Testis (tissue), 5 donors: ENCODE measurements at places on chromosomes 2 and 18. TPM values are rescaled to one million over a fixed set of nuclear protein-coding genes. Genes with fewer than 3 reads are reported as not detected.

DNA sequence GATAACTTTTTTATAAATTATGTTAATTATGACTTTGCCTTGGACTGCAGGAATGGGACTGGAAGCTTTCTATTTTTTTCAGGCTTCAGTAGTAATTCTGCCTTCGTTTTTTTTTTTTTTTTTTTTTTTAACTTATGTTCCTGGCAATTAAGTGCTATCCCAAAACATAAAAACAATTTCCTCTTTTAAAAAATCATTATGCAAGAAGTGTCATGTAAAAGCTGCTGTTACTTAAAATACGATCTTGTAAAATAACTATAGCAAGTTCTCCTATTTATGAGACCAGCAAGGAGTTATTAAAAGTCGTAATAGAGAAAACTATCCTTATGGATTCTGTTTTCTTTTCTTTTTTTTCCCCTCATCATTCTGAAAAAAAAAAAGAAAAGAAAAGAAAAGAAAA lies 301.6 kb upstream of the FBXO11 start:
- DNase-seq: no peak
- no peak overlapping the region for H3K27ac ChIP-seq
- no peaks in the 10 kb centered on the region for H3K27me3 ChIP-seq
- H3K36me3 ChIP-seq: no peaks in the 10 kb centered on the region
- peaks cover 11% of the 10 kb centered on the region for H3K4me1 ChIP-seq

DNA sequence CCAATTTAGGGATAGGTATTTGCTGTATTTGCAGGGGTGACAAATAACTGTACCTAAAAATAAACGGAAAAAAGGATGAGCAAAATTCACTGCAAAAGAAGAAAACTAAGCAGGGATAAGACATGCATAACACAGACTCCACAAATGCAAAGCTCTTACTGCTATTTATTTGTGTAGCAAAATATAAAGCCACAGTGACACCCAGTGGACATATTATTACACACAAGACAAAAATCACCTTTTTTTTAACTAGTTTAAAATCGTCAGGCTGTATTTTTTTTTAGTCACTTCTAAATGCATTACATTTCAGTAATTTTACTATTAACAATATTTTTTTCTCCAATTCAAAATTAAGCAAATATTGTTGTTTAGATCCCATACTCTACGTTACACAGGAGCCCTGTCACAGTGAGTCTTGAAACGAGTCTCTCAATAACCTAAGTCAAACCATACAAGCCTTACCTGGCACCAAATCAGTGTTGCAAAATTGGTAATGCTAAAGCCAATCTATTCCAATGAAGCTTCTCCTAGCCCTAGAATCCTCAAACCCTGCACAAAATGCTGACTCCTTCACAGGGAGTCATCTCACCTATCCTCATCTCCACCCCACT lies 23.7 kb downstream of the METTL4 start:
- no peak for DNase-seq
- no peaks in the 10 kb centered on the region for H3K27me3 ChIP-seq
- no peaks in the 10 kb centered on the region for H3K4me1 ChIP-seq
- no peak overlapping the region for H3K27ac ChIP-seq
- H3K36me3 ChIP-seq: no peaks in the 10 kb centered on the region

SPATS2L gene
- total RNA-seq: 49.7 TPM

DNA sequence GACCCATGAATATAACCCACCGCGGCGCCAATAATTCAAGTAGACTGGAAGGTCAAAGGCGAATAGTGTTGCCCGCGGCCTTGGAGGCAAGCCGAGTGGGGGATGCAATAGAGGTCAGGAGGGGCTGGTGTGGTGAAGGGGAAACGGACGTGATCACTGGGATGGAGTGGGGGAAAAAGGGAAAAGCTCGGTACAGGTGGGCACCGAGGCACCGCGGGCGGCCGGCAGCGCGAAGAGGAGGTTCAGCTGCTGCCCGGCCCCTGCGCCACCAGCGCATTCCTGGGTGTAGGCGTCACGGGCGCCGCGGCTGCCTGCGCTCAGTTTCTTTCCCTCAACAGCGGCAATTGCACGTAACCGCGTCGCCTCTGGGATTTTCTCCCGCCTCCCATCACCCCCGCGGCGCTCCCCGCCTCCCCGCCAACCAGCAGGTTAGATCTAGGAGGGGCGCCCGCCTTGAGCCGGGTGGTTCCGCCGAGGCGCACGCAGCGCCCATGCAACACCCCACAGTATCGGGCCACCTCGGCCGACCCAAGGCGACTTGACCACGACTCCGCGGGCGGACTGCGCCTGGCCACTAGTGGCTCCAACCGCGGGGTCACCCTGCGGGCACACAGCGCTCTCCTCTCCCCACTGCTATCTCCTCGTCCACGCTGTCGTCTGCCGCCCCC lies 1.5 kb downstream of the RND3 start:
- H3K36me3 ChIP-seq: no peaks in the 10 kb centered on the region
- peak overlapping the region; percentile 66 for H3K4me3 ChIP-seq
- H3K27me3 ChIP-seq: no peaks in the 10 kb centered on the region
- peak overlapping the region; percentile 66 for H3K27ac ChIP-seq
- peak; percentile 63 for DNase-seq
- H3K4me1 ChIP-seq: peaks cover 4% of the 10 kb centered on the region

SKOR2 gene
- 1.4 TPM for total RNA-seq

- H3K4me3 ChIP-seq: no peak overlapping the region
- no peak overlapping the region for H3K27ac ChIP-seq
- no peaks in the 10 kb centered on the region for H3K4me1 ChIP-seq
- DNase-seq: no peak
- no peaks in the 10 kb centered on the region for H3K27me3 ChIP-seq
- H3K36me3 ChIP-seq: no peaks in the 10 kb centered on the region
These were observed 55.2 kb upstream of the LDLRAD4 start for GRCh38 chr18:13163167-13163927.

- H3K4me3 ChIP-seq: no peak overlapping the region
- no peak for DNase-seq
- H3K27ac ChIP-seq: no peak overlapping the region
- H3K36me3 ChIP-seq: no peaks in the 10 kb centered on the region
- H3K27me3 ChIP-seq: no peaks in the 10 kb centered on the region
- H3K4me1 ChIP-seq: no peaks in the 10 kb centered on the region
These were observed 48.6 kb downstream of the ZDBF2 start for GRCh38 chr2:206323033-206323432.

GRCh38 chr2:180358458-180358857 lies 351.4 kb upstream of the CWC22 start:
- no peaks in the 10 kb centered on the region for H3K36me3 ChIP-seq
- H3K27ac ChIP-seq: no peak overlapping the region
- DNase-seq: no peak
- H3K4me3 ChIP-seq: no peak overlapping the region
- no peaks in the 10 kb centered on the region for H3K4me1 ChIP-seq
- H3K27me3 ChIP-seq: no peaks in the 10 kb centered on the region

RBKS gene
- total RNA-seq: 6.1 TPM

PRSS56 gene
- 0.87 TPM for total RNA-seq

- no peak overlapping the region for H3K4me3 ChIP-seq
- no peak overlapping the region for H3K27ac ChIP-seq
- H3K4me1 ChIP-seq: no peaks in the 10 kb centered on the region
- H3K27me3 ChIP-seq: no peaks in the 10 kb centered on the region
- no peaks in the 10 kb centered on the region for H3K36me3 ChIP-seq
- DNase-seq: no peak
These were observed 22.1 kb downstream of the IKZF2 start for GRCh38 chr2:213129311-213129710.

DNA sequence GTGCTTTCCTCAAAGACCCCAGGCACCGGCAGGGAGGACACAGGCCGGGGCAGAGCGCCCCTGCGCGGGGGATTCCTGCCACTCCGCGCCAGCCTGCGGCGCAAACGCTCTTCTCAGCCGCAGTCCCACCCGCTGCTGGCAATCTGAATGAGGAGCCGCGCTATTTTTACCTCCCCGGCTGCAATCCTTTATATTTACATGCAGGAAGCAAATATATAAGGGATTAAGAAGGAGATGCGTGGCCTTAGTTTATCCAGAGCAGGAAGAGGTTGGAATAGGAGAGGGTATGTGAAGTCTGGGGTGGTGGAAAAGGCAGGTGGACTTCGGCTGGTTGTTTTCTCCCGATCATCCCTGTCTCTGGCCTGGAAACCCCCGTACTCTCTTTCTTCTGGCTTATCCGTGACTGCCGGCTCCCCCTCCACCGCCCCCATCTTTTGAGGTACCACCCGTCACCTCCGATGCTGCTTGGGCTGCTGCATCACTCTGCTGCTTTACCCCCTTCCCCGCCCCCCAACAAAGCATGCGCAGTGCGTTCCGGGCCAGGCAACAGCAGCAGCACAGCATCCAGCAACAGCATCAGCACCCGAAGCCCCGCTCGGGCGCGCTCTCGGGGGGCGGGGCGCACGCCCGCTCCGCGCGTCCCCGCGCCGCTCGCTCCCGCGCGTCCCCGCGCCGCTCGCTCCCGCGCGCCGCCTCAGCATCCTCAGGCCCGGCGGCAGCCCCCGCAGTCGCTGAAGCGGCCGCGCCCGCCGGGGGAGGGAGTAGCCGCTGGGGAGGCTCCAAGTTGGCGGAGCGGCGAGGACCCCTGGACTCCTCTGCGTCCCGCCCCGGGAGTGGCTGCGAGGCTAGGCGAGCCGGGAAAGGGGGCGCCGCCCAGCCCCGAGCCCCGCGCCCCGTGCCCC lies at the start of gene ADAM23:
Gene ADAM23, plus strand, starts transcription at position 700 of the 902 bp plus-strand sequence. CDS start 335 bp downstream, outside the sequence.
- peak within 1 kb of the TSS; percentile 62 for H3K4me3 ChIP-seq
- peak within 1 kb of the TSS; percentile 33 for H3K27ac ChIP-seq
- DNase-seq: peak; percentile 83
- H3K36me3 ChIP-seq: no peaks in the 10 kb centered on the region
- H3K4me1 ChIP-seq: peaks cover 9% of the 10 kb centered on the region

GRCh38 chr2:119428488-119429224 lies 3.0 kb upstream of the TMEM37 start:
- peaks cover 23% of the 10 kb centered on the region for H3K4me1 ChIP-seq
- no peak overlapping the region for H3K4me3 ChIP-seq
- no peak for DNase-seq
- no peaks in the 10 kb centered on the region for H3K27me3 ChIP-seq
- peak overlapping the region; percentile 69 for H3K27ac ChIP-seq
- no peaks in the 10 kb centered on the region for H3K36me3 ChIP-seq
